Breast epithelium (tissue), 4 donors: ENCODE measurements at places on chromosomes 1 and 21. TPM values are rescaled to one million over a fixed set of nuclear protein-coding genes. Genes with fewer than 3 reads are reported as not detected.

TDRD10 gene
- total RNA-seq = 2.9 TPM

DNA sequence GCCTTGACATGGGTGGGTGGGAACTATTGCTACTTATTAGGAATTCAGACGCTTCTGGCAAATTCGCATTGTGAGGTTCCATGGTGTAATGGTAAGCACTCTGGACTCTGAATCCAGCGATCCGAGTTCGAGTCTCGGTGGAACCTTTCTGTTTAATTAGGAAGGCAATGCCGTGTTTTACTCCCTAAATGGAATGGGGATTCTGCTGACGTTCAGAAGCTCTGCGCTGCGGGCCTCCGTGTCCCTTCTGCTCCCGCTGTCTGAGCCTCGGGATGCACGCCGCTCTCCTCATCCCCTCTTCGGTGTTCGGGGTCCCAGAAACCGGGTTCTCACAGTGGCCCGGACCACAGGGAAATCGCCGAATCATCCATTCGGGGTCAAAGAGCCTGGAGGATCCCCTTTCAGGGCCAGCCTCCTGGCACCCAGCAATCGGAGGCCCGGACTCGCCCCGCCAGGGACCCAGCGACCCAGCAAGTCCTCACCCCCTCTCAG lies 280.3 kb downstream of the FAM72C start:
- no peak overlapping the region for H3K27ac ChIP-seq
- no peaks in the 10 kb centered on the region for H3K36me3 ChIP-seq

DNA sequence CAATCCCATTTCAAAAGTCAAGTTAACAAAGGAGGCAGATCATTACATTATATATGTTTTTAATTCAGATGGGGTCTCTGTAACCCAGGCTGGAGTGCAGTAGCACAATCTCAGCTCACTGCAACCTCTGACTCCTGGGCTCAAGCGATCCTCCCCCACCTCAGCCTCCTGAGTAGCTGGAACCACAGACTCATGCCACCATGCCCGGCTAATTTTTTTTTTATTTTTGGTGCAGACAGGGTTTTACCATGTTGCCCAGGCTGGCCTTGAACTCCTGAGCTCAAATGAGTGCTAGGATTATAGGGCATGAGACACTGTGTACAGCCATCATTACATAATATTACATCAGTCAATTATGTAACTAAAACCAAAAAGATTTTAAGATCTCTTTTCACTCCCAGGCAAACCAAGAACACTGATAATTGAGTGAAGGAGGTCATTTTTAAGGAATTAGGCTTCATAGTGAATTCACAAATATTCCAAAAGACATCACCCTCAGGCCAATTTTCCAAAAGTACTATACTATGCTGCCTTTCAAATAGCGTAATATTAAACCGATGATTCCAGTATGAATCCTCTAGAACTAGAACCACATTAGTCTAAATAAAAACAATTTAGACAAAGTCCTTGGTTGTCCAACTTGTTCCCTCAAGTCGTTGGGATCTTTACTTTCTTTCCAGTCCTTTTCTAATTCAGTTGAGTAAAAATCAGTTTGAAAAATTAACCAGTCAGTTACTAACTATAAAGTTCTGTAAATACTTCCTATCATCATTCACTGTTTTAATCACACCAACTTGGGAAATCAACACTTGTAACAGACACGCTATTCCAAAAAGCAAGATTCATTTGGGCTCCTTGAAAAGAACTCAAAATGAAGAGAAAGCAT lies 16.1 kb downstream of the TOMM20 start:
- no peaks in the 10 kb centered on the region for H3K27me3 ChIP-seq
- DNase-seq = no peak
- H3K4me3 ChIP-seq = no peak overlapping the region
- no peaks in the 10 kb centered on the region for H3K4me1 ChIP-seq
- peaks cover 2% of the 10 kb centered on the region for H3K36me3 ChIP-seq
- H3K27ac ChIP-seq = no peak overlapping the region

DNA sequence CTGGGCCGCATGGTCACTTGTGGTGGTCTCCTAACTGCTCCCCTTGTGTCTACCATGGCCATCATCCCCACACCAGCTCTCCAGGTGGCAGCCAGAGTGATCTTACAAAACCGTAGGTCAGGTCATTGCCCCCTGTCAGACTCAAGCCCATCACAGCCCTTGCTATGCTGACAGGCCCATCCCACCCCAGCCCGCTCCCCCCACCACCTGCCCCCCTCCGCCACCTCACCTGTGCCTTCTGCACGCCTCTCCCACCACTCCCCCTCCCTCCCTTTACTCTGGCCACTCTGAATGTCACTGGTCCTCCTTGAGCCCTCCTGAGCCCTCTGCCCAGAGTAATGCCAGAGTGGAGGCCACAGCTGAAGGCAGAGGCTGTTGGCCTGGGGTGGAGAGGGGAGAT lies 28.5 kb downstream of the TEX35 start:
- no peak overlapping the region for H3K27ac ChIP-seq
- peak overlapping the region; percentile 76 for H3K4me3 ChIP-seq
- no peaks in the 10 kb centered on the region for H3K4me1 ChIP-seq
- no peaks in the 10 kb centered on the region for H3K36me3 ChIP-seq
- no peaks in the 10 kb centered on the region for H3K27me3 ChIP-seq

DNA sequence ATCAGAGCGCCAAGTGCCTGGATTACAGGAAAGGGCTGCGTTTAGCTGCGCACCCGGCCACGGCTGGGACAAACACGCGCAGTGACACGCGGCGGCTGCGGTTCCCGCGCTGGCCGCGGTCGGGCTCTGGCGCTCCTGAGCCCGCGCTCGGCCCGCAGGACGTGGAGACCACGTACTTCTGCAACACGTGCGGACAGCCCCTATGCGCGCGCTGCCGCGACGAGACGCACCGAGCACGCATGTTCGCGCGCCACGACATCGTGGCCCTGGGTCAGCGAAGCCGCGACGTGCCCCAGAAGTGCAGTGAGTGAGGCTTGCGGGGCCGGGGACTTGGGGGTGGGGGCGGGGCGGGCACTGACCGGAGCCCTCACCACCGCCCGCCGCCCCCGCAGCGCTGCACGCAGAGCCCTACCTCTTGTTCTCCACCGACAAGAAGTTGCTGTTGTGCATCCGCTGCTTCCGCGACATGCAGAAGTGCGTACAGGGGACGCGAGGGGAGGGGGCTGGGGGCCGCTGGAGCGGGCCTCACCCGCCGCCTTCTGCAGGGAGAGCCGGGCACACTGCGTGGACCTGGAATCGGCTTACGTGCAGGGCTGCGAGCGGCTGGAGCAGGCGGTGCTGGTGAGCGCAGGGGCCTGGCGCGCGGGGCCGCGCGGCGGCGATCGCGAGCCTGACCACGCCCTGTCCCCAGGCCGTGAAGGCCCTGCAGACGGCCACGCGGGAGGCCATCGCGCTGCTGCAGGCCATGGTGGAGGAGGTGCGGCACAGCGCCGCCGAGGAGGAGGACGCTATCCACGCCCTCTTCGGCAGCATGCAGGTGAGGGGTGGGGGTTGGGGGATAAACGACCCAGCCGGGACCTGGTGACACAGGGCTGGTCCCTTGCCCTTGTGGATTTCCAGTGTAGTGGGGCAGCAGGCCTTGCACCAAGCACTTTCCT lies 3.1 kb downstream of the RNF207 start:
- peaks cover 3% of the 10 kb centered on the region for H3K4me1 ChIP-seq
- no peak overlapping the region for H3K27ac ChIP-seq
- DNase-seq = no peak

DNA sequence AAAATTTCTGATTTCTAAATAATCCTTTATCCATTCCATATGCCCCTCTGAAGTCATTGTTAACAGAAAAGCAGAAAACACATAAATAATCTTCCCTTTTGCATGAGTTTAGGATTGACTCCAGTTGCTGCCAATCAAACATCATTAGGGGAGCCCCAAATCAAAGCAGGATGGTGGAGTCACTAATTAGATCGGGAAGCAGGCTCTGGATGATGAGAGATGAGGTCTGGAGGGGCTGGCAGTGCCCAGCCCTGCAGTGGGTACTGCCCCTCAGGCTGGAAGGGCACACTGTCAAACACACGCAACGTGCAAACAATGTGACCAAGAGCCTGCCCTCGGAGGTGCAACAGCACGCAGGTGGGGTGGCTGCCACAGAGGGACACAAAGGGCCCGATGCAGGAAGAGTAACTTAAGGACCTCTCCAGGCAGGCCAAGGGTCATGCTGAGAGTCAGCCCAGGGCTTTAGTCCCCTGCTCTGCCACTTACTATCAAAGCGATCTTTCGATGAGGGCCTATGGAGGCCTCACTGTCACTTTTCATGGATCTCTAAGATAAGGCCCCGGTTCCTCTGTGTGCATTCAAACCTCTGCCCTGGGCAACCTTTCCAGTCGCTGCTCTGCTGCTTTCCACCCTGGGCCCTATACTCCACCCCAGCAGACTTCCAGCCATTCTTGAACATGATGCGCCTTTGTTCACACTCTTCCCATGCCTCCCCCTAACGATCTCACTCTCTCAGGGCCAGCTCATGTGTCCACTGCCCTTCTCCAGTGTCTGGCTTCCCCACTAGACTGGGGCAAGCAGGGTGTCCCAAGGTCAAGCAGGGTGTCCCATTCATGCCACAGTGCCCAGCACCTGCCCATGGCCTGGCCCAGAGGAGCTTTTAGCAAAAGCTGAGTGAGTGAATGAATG lies 98.9 kb downstream of the DMRTB1 start:
- no peaks in the 10 kb centered on the region for H3K36me3 ChIP-seq
- H3K27me3 ChIP-seq = no peaks in the 10 kb centered on the region
- H3K27ac ChIP-seq = no peak overlapping the region

MYCBP gene
- 15.1 TPM for total RNA-seq

PRELP gene
- total RNA-seq = 42.0 TPM

GRCh38 chr1:99621340-99621901 lies 24.5 kb upstream of the PALMD start:
- no peak overlapping the region for H3K27ac ChIP-seq
- no peaks in the 10 kb centered on the region for H3K4me1 ChIP-seq
- no peaks in the 10 kb centered on the region for H3K27me3 ChIP-seq
- H3K4me3 ChIP-seq = no peak overlapping the region
- H3K36me3 ChIP-seq = no peaks in the 10 kb centered on the region
- DNase-seq = no peak

DNA sequence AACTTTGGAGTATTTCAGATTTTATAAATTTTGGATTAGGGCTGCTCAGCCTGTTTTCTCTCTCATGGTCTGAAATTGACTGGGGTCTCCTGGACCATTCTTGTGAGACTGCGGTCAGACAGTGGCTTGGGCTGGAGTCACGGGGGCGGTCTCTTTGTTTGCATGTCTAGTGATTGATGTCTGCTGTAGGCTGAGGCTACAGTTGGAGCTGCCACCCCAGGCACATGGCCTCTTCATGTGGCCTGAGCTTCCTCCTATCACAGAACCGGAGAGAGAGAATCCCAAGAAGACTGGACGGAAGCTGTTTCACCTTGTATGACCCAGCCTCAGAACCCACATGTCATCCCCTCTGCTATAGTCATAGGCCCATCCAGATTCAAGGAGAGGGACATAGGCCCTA lies 96.1 kb downstream of the NID1 start:
- no peak overlapping the region for H3K27ac ChIP-seq
- H3K27me3 ChIP-seq = no peaks in the 10 kb centered on the region
- H3K36me3 ChIP-seq = no peaks in the 10 kb centered on the region
- no peak for DNase-seq
- H3K4me1 ChIP-seq = no peaks in the 10 kb centered on the region
- no peak overlapping the region for H3K4me3 ChIP-seq

SPRR1B gene
- not detected for total RNA-seq

DNA sequence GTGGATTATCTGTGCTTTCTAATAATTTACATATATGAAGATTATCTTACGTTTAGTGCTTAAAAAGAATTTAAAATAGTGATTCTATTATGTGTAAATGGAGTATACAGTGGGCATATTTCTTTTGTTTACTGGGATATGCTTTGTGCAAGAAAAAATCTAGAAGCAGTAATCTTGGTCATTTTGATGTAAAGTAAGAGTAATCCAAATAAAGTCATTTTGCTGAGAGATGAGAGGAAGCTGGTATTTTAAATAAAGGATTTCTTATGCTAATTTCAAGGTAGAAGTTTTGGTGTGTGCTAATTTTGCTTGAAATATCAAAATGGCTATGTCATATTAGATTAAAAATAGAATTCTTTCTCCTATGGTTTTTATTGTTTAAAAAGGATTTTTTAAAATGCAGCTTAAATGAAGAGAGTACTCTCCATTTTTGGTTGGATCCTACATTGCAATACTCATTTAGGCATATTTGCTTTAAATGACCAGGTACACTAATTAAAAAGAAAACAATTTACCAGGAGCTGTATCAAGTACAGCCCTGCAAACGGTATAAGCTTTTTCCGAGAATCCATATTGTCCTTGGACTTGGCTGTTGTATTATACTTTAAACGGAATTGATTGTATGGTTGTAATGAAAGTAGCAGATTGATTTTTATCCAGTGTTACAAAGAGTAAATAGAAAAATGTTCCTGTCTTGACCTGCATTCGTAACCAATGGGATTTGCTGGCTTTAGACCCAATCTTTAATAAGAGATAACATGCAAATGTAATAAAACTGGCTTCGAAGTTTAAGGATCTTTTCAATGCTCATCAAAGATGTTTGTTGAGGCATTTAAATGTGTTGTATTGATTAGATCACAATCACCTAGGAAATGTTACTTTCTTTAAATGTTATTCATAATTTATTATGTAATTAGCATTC lies 574.7 kb downstream of the USP25 start:
- no peaks in the 10 kb centered on the region for H3K36me3 ChIP-seq
- H3K27me3 ChIP-seq = no peaks in the 10 kb centered on the region
- DNase-seq = no peak
- H3K4me3 ChIP-seq = peak overlapping the region; percentile 55
- H3K27ac ChIP-seq = peak overlapping the region; percentile 56

TRIM62 gene
- 4.3 TPM for total RNA-seq

- H3K27me3 ChIP-seq = no peaks in the 10 kb centered on the region
- H3K27ac ChIP-seq = peak overlapping the region; percentile 33
- H3K36me3 ChIP-seq = no peaks in the 10 kb centered on the region
- no peaks in the 10 kb centered on the region for H3K4me1 ChIP-seq
- DNase-seq = no peak
These were observed 15.3 kb downstream of the CLCC1 start for GRCh38 chr1:108947871-108948525.
